ENCODE measurements at places on chromosomes 2 and 18. TPM values are rescaled to one million over a fixed set of nuclear protein-coding genes. Genes with fewer than 3 reads are reported as not detected.

GRCh38 chr2:3662239-3662638 is 4.2 kb downstream of the ALLC start:
- no peak for DNase-seq
- H3K4me1 ChIP-seq, result no peaks in the 10 kb centered on the region
- H3K36me3 ChIP-seq, result no peaks in the 10 kb centered on the region
- peaks cover 7% of the 10 kb centered on the region for H3K27me3 ChIP-seq
- no peak overlapping the region for H3K4me3 ChIP-seq
- no peak overlapping the region for H3K27ac ChIP-seq

DNA sequence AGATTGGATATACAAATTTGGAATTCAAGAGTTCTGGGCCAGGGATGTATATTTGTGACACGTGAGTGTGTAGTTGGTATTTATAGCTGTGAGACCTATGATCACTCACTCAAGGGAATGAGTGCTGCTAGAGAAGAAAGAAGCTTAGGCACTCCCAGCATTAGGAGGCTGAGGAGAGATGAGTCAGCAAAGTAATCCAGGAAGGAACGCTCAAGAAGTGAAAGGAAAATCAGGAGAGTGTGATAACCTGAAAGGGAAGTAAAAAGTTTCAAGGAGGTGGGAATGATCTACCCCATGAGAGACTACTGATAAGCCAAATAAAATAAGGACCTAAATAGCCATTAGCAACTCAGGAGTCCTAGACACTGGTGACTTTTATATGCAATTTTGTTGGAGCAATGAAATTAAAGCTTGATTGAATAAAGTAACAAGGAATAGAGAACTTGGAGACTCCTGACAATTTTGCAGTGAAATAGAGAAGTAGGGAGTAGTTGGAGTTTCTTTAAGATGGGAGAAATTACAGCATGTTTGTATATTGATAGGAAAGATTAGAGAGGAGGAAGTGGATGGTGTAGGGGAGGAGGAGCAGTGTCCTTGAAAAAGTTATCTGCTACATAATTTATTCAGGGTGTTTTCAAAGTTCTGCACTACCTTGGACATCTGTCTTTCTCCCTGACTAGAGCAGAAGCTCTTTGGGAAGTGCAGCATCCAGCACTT is 89.9 kb downstream of the UBE2E3 start:
- no peak overlapping the region for H3K27ac ChIP-seq
- no peak for DNase-seq
- no peaks in the 10 kb centered on the region for H3K36me3 ChIP-seq
- H3K4me1 ChIP-seq, result peaks cover 10% of the 10 kb centered on the region
- H3K4me3 ChIP-seq, result no peak overlapping the region

Gene BOLA3
- 57.3 TPM for polyA plus RNA-seq

Gene DUSP19
- 1.1 TPM for polyA plus RNA-seq

DNA sequence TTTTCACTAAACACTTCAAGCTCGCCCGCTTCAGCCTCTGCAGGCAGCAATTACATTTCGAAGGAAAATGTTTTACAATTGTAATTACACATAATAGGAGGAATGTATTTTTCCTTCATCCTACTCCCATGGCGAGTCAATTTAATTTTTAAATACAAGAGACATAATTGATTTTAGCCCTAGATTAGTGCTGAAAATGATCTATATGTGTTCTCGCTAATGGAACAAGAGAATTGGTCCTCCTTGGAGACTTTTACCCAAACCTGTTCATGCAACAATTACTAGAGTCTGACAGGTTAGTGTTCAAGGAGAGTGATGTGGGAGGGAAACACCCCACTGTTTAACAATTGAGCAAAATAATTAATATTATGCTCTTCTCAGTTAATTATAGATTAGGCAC is 509.4 kb upstream of the SETBP1 start:
- no peaks in the 10 kb centered on the region for H3K36me3 ChIP-seq
- H3K27me3 ChIP-seq, result no peaks in the 10 kb centered on the region

DNA sequence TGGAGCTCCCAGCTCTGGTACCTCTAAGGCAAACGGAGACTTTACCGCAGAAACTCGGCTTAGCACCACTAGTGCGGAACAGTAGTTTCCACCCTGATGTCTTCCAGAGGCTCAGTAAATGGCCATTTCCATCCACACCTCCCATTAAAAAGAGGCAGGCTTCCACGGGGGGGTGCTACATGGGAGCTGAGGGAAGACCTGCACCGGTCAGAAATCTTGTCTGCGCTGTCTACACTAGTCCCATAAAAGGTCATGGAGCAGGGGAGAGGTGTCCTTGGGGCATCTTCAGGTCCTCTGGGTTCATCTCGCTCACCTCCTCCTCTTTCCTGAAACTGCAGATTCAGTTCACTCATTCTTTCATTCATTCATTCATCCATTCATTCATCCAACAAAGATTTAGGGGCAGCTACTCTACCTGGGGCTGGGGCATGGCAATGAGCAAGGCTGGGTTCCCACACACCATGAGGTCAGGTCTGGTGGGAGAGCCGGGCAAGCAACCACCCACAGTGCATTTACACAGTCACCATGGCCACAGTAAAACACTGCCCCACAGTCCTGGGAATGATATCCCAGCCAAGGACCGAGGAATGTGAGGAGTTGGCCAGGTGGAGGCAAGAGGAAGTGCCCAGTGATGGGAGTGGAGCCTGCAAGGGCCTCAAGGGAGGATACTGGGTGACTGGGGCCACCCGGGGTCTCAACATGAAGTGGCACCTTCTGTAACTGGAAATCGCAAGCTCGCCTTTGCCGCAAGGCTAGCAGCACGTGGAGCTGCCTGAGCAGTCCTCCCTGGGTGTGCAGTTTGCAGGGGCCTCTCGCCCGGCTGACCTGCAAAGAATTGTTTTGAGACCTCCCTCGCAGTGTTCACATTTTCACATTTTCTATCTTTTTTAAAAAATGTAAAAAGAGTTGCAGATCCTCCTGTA is 180.2 kb upstream of the RAB6C start:
- no peak overlapping the region for H3K4me3 ChIP-seq
- no peaks in the 10 kb centered on the region for H3K36me3 ChIP-seq
- H3K27ac ChIP-seq, result no peak overlapping the region
- no peaks in the 10 kb centered on the region for H3K27me3 ChIP-seq
- no peak for DNase-seq
- no peaks in the 10 kb centered on the region for H3K4me1 ChIP-seq

GRCh38 chr2:175852879-175853615 is 149.0 kb downstream of the LNPK start:
- DNase-seq, result no peak
- no peaks in the 10 kb centered on the region for H3K36me3 ChIP-seq
- H3K27ac ChIP-seq, result no peak overlapping the region
- H3K4me3 ChIP-seq, result no peak overlapping the region
- H3K4me1 ChIP-seq, result peaks cover 22% of the 10 kb centered on the region
- no peaks in the 10 kb centered on the region for H3K27me3 ChIP-seq

Gene CD28
- polyA plus RNA-seq, result 0.23 TPM

- H3K27me3 ChIP-seq, result no peaks in the 10 kb centered on the region
- no peak for DNase-seq
- peaks cover 31% of the 10 kb centered on the region for H3K4me1 ChIP-seq
- no peak overlapping the region for H3K4me3 ChIP-seq
- H3K27ac ChIP-seq, result no peak overlapping the region
Observed at GRCh38 chr18:55339990-55340389, 248.0 kb downstream of the TCF4 start.

Gene FER1L5
- polyA plus RNA-seq, result not detected

GRCh38 chr2:215619022-215619958 is 183.4 kb upstream of the FN1 start:
- H3K36me3 ChIP-seq, result no peaks in the 10 kb centered on the region
- DNase-seq, result peak; percentile 56
- H3K4me3 ChIP-seq, result no peak overlapping the region
- no peaks in the 10 kb centered on the region for H3K4me1 ChIP-seq
- no peak overlapping the region for H3K27ac ChIP-seq

DNA sequence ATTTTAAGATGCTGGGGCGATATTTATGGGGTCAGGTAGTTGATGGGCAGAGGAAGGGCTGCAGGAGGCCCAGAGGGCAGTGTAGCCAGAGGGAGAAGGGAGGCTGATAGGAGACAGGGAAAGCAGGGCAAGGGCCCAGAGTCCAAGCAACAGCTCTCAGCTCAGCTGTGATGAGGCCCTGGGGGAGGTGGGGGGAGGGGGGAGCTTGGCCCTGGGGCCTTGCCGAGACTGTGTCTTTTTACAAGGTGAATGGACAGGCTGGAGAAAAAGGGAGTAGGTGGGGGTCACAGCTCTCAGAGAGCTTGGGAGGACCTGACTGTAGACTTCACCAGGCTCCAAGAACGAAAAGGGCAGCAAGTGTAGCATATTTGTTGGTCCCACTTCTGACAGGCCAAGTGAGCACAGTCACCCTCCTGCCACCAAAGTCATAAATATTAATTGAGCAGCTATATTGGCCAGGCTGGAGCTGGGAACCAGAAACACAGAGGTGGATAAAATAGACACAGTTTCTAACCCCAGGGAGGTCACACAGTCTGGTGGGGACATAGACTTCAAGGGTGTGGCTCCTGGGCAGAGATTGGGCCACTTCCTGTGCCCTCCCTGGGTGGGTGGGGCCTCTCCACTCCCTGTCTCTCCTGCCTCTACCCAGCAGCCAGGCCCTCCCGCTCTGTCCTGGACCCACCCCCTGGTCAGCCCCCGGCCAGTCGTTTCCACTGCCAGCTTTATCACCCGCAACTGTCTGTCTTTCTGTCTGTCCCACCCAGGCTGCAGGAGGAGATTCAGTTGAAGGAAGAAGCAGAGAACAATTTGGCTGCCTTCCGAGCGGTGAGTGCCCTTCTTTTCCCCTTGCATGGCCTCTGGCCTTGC is 1.4 kb downstream of the DES start:
- H3K4me1 ChIP-seq, result peaks cover 20% of the 10 kb centered on the region
- H3K27me3 ChIP-seq, result no peaks in the 10 kb centered on the region
- peak overlapping the region; percentile 60 for H3K4me3 ChIP-seq
- no peaks in the 10 kb centered on the region for H3K36me3 ChIP-seq
- no peak overlapping the region for H3K27ac ChIP-seq
- no peak for DNase-seq

- H3K4me1 ChIP-seq, result peaks cover 23% of the 10 kb centered on the region
- no peak for DNase-seq
- H3K4me3 ChIP-seq, result no peak overlapping the region
- no peak overlapping the region for H3K27ac ChIP-seq
- H3K27me3 ChIP-seq, result no peaks in the 10 kb centered on the region
Observed at GRCh38 chr2:231996797-231997540, 35.5 kb downstream of the DIS3L2 start.

Gene SNORC
- polyA plus RNA-seq, result 7.5 TPM

GRCh38 chr18:48502906-48503305 is 35.9 kb upstream of the CTIF start:
- no peak overlapping the region for H3K27ac ChIP-seq
- no peaks in the 10 kb centered on the region for H3K4me1 ChIP-seq
- DNase-seq, result no peak
- no peaks in the 10 kb centered on the region for H3K27me3 ChIP-seq

- no peaks in the 10 kb centered on the region for H3K4me1 ChIP-seq
- no peak overlapping the region for H3K4me3 ChIP-seq
- DNase-seq, result no peak
- no peaks in the 10 kb centered on the region for H3K36me3 ChIP-seq
Observed at GRCh38 chr2:172804423-172804822, 68.8 kb downstream of the RAPGEF4 start.

GRCh38 chr18:30679285-30679930 is 363.1 kb downstream of the DSC3 start:
- H3K4me1 ChIP-seq, result no peaks in the 10 kb centered on the region
- H3K36me3 ChIP-seq, result no peaks in the 10 kb centered on the region
- no peaks in the 10 kb centered on the region for H3K27me3 ChIP-seq

Gene RNPEPL1
- 113 TPM for polyA plus RNA-seq

GRCh38 chr2:133413863-133414262 is 154.4 kb downstream of the NCKAP5 start:
- no peak for DNase-seq
- H3K27me3 ChIP-seq, result no peaks in the 10 kb centered on the region
- no peak overlapping the region for H3K27ac ChIP-seq
- H3K4me3 ChIP-seq, result no peak overlapping the region
- H3K36me3 ChIP-seq, result no peaks in the 10 kb centered on the region

DNA sequence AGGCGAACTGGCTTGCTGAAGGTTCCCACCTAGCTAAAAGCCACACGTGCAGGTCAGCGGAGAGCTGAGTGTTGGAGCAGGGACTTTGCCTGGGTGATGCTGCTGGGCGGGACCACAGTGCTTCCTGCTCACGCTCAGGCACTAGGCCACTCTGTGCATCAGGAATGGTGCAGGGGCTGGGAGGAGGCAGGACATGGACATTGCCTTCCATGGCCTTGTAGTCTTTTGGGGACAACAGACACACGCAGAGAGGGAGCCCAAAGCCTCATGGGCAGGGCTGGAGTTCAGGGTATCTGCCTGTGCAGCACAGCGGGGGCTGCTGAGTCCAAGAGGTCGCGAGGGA is 207.2 kb downstream of the ZBTB7C start:
- no peaks in the 10 kb centered on the region for H3K36me3 ChIP-seq
- H3K4me3 ChIP-seq, result no peak overlapping the region
- no peaks in the 10 kb centered on the region for H3K4me1 ChIP-seq
- no peaks in the 10 kb centered on the region for H3K27me3 ChIP-seq
- DNase-seq, result no peak

DNA sequence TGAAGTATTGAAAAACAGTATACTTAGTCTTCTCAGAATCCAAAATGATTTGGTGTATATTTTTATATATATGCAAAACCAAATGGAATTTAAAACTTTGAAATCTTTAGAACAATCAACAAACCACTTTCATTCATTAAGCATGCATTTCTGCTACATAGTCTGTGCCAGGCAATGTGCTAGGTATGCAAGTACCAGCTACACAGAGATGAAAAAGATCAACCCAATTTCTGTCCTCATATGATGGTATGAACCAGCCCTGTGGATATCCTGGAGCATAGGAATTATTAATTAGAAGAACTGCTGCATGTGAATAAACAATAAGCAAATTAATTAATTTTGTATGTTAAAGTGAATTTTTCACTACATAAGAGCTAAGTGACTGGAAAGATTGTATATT is 51.2 kb upstream of the RTN4 start:
- H3K27me3 ChIP-seq, result no peaks in the 10 kb centered on the region
- no peak overlapping the region for H3K4me3 ChIP-seq
- DNase-seq, result no peak
- H3K27ac ChIP-seq, result no peak overlapping the region
- H3K36me3 ChIP-seq, result no peaks in the 10 kb centered on the region
- peaks cover 39% of the 10 kb centered on the region for H3K4me1 ChIP-seq

DNA sequence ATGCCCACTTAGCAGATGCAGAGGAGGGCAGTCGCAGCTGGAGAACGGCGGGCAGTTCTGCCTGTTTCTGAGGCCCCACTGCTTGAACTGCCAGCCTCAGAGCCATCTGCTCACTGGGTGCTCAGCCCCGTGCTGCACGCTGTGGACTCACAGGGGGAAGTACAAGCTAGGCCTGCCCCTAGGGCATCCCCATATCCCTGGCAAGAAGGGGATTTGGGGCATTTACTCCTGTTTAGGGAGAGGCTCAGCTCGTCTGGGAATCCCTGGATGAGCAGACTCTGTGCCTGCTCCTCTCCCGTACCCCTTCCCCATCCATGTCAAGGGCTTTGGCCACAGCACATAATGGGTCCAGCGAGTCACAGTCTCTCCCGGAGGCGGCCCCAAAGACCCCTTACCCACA is 169.8 kb upstream of the PKDCC start:
- H3K4me3 ChIP-seq, result no peak overlapping the region
- H3K36me3 ChIP-seq, result no peaks in the 10 kb centered on the region
- no peak overlapping the region for H3K27ac ChIP-seq
- H3K27me3 ChIP-seq, result no peaks in the 10 kb centered on the region
- no peak for DNase-seq

Gene OXER1
- 2.0 TPM for polyA plus RNA-seq

Gene FAP
- polyA plus RNA-seq, result not detected

GRCh38 chr2:54440050-54440449 is 16.1 kb upstream of the SPTBN1 start:
- H3K27ac ChIP-seq, result no peak overlapping the region
- H3K4me3 ChIP-seq, result no peak overlapping the region
- no peaks in the 10 kb centered on the region for H3K4me1 ChIP-seq

Gene ENOSF1
- polyA plus RNA-seq, result 31.8 TPM

GRCh38 chr18:32934201-32934600 is 161.4 kb upstream of the KLHL14 start:
- H3K36me3 ChIP-seq, result no peaks in the 10 kb centered on the region
- H3K4me3 ChIP-seq, result no peak overlapping the region
- no peaks in the 10 kb centered on the region for H3K4me1 ChIP-seq

Gene CNDP1
- not detected for polyA plus RNA-seq

Data from stomach (tissue), 19 donors.